ENCODE measurements at places on chromosomes 3 and 15.

DNA sequence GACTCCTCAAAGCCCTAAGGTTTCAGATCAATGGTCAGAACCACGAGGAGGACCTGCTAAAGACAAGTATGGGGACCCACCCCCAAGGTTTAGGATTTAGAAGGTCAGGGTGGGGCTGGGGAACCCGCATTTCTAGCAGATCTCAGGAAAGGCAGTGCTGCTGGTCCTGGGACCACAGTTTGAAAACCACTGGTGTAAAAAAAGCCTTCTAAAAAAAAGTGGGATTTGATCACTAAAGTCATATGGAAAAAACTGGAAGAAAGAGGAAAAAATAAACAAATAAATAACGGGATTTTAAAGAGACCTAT is 832 bp downstream of the SLC41A3 start:
- DNase-seq: no peak

DNA sequence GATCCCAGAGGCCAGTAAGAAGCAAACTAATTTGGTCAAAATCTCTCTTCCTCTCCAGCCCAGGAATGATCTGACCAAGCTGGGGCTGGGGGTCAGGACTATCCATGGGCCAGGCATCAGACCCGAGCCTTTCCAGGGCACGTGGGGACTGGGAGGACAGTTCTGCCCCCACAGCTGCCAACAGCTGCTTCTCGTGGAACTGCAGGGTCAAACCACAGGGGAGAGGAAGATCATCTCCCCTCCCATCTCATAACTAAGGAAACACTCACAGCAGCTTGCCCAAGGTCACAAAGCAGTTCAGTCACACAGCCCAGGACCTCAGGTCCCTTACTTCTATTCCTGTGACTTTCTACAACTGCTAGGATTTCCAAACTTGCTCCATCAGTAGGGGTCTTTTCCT is 47.1 kb downstream of the DAPK2 start:
- no peak for DNase-seq

- DNase-seq: no peak
Observed at GRCh38 chr3:127485396-127486170, 105.0 kb downstream of the TPRA1 start.

DNA sequence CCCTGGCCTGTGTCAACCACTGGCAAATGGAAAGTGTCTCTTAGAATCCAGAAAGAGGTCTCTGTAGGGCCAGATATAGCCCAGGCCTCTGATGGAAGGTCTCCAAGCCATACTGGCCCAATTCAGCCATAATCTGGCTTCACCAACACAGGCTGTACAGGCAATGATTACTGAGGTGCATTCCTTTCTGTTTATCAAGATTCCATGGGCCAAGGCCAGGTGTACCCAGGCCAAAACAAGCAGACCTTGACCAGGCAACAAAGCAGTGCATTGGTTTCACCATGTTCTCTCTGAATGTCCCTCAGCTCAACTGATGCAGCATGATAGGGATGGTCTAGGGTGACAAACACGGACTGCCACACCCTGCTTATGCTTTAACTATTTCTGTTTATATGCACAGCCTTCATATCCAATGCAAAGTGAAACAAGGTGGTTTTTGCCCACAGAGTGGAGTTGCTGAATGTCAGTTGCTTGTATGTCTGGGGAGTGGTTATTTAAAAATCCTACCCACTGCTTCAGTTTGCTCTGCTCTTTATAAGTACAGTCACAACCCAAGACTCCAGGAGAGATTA is 25.2 kb downstream of the CCNL1 start:
- DNase-seq: no peak

DNA sequence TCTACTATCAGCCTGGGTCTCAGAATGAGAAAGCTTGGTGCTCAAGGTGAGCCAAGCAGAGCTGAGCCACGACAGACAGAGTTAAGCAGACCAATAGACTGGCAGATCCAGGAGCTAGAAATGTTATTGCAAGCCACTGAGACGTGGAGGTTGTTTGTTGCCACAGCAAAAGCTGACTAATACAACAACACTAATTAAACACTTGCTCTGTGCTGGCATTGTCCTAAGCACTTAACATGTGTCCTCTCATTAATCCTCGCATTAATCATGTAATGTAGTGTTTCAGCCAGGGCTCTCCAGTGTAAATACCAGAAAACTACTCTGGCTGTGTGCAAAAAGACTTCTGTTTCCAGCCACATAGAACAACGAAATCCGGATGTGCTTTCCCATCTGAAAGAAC is 11.6 kb upstream of the SPSB4 start:
- no peak for DNase-seq

DNA sequence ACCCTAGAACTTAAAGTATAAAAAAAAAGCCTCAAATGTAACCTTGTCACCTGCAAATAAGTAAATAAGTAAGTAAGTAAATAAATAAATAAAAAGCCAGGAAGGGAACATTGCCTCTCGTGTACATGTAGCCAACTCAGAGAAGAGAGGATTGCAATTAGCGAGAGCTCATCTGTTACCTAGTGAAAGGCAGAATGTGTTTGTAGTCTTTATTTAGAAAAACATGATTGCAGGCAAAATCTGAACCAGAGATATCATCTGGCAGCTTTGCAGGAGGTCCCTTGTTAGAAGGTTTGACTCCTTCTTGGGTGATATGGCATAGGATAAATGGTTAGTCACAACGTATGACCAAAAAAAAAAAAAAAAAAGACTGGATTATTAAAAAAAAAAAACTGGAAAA is 71.6 kb upstream of the SYN2 start:
- DNase-seq: no peak

GRCh38 chr3:55882006-55882405 is 394.9 kb upstream of the WNT5A start:
- DNase-seq: no peak

DNA sequence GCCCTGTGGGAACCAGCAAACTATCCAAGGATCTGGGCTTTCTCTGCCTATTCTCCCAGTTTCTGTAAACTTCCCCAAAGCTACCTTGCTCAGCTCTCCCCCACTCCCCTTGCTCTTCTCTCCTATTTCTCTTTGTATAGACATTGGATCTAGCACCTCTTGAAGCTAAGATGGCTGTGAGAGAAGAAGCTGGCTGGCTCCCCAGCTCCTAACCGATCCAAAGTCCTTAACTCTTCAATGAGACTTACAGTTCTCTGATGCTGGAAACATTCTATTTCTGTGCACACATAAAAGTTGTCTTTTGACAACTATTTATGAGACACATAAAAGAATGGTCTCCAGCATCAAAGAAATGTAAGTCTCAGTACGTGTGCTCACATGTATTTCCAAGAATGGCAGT is 70.6 kb upstream of the C3orf80 start:
- no peak for DNase-seq

DNA sequence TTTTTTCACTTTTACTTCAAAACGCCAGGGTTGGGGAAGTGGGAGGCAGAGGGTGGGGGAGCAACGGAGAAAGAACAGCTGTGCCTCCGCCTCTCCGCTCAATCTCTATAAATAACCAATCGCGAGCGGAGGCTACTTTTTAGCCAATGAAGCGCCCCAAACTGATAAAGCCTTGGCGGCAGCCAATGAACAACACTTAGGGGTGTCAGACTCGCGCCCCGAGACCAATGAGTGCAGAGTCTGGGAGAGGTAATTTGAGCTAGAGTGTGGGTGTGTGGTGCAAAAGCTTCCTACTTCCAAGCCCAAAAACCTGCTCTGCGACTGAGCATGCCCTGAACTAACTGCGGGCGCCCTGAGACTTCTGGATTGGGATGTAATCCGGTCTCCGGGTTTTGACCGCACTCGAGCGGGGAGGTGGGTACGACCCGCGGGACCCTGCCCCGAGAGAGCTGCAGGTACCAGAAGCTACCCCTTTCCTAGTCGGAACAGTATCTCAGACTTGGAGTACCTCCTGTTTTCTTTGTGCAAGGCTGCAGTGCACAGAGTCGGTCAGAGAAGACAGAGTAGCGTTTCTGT is 800 bp upstream of the RAP2B start:
- DNase-seq: peak; percentile 13

DNA sequence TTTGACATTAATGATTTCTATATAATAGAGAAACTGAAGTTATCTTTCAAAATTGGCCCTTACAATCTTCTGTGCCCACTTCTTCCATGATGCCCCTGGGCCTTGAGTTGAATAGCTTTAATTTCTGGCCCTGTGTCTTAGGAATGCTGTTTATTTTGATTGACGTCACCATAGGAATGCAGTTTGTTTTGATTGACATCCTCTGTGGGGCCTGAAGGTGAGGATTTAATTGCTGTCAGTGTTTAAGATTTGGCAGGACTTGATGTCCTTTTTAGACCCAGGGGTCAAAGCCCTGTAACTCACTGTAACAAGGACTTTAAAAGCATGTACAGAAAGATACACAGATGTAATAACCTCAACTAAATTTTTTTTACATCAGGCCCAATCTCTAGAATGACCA is 83.3 kb downstream of the GLDN start:
- DNase-seq: no peak

DNA sequence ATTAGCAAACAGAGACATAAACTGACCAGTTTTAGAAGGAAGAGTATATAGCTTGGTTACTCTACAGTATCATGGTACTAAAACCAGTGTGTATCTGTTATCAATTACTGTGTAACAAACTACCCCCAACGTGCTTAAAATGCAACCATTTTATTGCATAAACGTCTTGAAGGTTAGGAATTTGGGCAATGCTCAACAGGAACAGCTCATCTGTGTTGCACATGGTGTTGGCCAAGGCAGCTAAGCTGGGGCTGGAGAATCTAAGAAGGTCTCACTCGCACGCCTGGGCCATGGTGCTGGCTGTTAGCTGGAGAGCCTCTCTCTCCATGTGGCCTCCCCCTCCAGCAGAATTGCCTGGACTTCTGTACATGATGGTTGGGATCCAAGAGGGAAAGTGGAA is 81.2 kb upstream of the THBS1 start:
- DNase-seq: no peak

GRCh38 chr15:88658972-88659931 is 20.4 kb downstream of the ISG20 start:
- DNase-seq: no peak

- DNase-seq: no peak
Observed at GRCh38 chr3:138681463-138682220, 73.1 kb downstream of the FAIM start.

- no peak for DNase-seq
Observed at GRCh38 chr3:69568951-69569350, 170.3 kb upstream of the MITF start.

DNA sequence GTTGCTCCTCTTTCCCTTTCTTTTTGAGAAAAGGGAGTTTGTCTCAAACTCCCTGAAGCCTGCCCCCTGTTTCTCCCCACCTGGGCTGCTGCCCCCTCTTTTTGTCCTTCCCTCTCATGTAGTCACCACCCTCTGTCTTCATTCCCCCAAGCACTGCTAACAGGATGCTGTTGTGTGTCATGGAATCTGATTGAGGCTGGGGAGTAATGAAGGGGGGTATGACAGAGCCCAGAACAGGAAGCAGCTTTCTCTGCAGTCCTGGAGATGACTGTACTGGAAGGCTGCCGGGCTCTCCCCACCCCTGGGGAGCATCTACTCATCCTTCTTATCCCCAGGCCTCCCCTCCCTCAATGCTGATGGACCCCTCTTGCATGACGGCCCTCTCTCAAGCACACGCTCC is 181.6 kb downstream of the ABHD5 start:
- DNase-seq: no peak

DNA sequence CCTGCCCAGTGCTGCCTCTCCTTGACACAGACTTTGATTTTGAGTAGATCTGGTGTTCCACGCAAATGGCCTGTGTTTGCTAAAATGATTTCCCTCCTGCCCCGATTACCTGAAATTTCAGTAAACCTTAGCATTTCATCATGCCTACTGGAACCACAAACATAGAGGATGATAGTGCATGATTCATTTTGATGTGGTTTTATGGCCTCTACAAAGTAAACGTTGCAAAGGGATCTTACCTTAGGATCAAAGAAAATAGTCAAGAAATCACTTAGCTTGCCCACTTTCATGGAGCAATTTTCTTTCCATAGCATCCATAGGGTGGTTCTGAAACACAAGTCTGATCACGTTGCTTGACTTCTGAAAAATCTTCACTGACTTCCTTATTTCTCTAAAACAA is 524.6 kb upstream of the ATP11B start:
- DNase-seq: no peak

DNA sequence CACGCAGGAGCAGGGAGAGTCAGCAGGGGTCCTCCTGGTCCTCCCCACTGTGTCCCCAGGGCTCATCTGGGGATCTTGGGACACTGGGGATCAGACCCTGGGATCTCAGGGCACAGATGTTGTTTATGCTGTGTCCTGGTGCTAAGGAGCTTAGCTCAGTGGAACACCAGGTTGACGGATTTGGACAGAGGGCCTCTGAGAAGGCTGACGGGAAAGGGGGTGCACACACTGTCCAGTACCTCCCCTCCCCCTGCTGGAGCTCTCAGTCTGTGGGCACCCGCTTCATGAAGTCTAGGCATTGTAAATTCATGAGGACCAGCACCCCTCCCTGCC is 21.9 kb upstream of the SEMA3F start:
- no peak for DNase-seq

- no peak for DNase-seq
Observed at GRCh38 chr3:139434764-139435307, 41.5 kb downstream of the RBP2 start.

GRCh38 chr3:151813799-151814198 is at the start of gene AADAC:
AADAC (plus strand) TSS chr3:151814116; CDS start chr3:151814163, 47 bp downstream.
- DNase-seq: no peak

DNA sequence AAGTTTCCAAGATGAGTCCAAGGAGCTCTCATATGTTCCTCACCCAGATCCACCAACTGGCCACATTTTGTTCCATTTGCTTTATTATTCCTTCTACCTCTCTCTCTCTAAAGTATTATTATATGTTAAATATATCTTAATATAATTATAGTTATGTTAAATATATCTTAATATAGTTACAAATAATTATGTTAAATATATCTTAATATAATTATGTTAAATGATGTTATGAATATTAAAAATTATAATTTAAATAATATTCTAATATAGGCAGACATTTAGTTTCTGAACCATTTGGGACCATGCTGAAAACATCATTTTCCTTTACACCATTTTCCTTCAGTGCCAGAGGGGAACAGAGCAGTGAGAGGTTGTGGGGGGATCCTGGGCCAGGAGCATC is 50.0 kb upstream of the MEX3B start:
- DNase-seq: no peak

- no peak for DNase-seq
Observed at GRCh38 chr15:63035253-63035652, 7.3 kb upstream of the TPM1 start.

DNA sequence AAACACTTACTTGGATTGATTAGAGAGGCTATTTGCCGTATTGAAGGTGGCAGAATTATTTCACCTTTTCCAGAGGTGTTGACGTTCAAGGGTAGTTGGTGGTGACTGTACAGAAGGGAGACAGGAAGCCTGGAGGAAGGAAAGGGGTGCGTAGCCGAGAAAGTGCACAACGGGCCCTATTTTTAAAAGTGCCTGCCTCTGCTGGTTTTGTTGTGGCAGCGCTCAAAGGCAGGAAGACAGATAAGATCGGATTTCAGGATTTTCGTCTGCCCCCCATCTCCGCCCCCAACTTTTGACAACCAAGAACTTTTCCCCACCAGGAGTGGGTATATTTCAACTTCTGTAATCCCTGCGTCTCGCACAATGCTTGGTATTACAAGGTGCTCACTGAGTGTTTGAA is 38.5 kb downstream of the SMAD3 start:
- DNase-seq: no peak
